Fibroblast of skin of left biceps (primary cell): ENCODE measurements at places on chromosomes 1 and 21.

DNA sequence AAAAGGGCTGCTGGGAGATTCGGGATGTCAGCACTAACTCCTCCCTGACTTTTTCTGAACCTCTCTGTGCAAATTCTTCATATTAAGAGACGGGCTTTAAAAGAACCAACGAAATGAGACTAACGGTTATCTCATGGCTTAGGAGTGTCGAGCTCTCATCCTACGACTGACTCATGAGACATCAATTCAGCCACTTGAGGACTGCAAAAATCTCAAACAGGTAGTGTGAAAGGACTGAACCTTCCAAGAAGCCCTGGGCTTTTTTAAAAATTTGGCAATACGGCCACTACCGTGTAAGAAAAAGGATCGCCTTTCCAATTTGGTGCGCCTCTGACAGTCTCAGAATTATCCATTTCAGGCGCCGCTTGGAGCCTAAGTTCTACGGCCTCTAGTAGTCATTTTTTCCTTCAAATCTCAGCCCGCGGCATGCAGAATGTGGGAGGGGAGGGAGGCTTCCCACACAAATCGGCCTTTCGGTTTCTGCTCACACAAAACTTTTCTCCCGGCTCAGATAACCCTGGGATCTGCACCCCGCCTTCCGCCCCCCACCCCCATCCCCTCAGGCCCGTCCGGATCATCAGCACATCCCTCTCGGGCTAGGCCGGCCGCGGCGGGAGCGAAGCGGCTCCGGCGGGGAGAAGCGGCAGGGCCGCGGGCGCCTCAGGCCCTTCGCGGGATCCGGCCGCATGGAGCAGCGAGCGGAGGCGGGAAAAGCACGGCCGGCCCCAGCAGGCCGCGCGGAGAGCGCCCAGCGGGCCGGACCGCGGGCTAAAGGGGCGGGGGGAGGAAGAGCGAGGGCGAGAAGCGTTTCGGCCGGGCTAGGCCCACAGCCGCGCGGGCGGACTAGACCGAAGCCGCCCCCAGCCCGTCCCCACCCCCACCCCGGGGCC, 618 bp downstream of the HNRNPR start:
- peak; percentile 44 for DNase-seq

GRCh38 chr1:67833602-67833940, 304 bp upstream of the GNG12 start:
- DNase-seq, result peak; percentile 38

DNA sequence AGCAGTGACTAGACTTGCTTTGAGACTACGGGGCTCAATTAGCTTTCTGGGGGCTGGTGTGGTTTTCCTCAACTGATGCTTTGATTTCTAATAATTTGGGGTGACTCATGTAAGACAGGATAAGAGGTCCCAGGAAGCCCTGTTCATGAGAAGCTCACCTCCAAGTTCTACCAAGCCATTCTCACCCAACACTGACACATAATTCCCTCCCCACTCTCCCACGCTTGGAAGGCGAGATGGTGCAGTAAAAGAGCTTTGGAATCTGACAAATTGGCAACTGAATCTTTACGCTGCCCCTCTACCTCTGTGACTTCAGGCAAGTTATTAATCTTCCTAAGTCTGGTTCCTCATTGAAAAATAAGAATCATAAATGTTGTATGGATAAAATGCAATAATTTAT, 299.1 kb upstream of the DUSP10 start:
- no peak for DNase-seq

GRCh38 chr21:38765056-38765455, 40.7 kb upstream of the ETS2 start:
- DNase-seq, result no peak

DNA sequence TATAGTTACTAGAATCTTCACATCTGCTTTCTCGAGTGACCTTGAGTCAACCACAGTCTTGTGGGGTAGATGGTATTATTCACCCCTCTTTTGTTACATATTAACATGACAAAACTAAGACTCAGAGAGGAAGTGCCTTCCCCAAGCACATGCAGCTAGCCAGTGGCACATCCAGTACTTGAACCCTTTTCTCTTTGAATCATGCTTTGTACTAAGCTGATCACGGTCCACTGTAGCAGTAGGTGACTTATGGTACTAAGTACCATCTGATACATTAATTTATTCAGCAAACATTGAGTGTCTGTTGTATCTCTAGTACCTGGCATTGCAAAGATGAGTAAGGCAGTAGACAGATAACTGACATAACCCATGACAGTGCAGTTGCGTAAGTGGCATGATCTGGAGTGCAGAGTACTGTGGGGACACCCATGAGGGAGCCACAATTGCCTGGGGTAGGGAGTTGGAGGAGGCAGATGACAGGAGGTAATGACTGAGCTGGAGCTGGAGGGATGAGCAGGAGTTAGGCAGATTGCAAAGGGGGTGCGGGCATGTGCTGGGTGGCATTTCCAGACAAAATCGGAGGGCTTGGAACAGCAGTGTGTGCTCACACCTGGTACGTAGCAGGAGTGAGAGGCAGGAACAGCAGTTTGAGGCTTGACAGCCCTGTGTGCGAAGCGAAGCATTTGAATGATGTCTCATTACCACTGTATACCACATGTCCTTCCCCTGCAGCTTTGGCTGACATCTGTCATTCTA, 29.8 kb downstream of the UCK2 start:
- no peak for DNase-seq

- no peak for DNase-seq
These were observed 79.5 kb upstream of the DNAJC6 start for GRCh38 chr1:65229754-65230339.

DNA sequence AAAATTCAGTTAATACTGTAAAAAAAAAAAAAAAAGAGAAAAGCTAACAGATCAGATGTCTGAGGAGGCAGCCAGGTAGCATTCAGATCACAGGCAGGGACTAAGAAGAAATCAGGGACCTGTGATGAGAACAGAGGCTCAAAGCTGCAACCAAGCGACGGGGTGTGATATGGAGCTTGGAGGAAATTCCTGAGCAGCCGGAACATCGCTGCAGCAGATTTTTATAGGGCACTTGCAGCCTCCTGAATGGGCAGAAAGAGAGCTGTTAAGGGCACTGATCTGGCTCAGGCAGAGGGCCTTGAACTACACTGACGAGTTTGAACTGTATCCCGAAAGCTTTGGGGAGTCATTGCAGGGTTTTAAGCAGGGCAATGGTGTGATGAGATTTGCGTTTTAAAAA, 315.4 kb downstream of the ADGRL2 start:
- no peak for DNase-seq

GRCh38 chr1:214208460-214208859, 72.5 kb upstream of the SMYD2 start:
- DNase-seq, result no peak

DNA sequence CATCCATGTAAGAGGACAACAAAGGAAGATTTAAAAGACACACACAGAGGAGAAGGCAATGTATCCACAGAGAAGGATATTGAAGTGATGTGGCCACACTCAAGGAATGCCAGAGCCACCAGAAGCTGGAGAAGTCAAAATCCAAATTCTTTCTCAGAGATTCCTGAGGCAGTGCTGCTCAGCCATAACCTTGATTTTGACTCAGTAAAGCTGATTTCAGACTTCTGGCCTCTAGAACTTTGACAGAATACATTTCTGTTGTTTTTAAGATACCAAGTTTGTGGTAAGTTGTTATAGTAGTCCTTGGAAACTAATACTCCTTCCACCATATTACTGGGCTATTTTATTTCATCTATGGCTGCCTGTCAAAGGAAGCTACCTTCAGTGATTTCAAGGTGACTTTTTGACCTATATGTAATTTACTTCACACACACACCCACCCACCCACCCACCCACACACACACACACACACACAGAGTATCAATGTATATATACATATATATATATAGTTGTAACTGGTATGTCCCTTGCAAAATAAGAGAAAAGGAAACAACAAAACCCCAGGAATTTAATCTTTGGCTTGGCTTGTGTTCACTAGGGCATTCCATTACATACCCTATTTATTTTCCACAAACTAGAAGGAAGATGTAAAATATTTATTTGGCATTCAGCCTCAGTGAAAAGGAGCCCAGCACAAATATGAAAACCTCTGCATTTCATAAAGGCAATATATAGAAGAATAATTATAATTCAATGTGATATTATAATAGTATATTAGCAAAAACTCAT, 142.1 kb upstream of the PTGFR start:
- no peak for DNase-seq

GRCh38 chr1:93419344-93419743, 28.6 kb upstream of the FNBP1L start:
- no peak for DNase-seq

DNA sequence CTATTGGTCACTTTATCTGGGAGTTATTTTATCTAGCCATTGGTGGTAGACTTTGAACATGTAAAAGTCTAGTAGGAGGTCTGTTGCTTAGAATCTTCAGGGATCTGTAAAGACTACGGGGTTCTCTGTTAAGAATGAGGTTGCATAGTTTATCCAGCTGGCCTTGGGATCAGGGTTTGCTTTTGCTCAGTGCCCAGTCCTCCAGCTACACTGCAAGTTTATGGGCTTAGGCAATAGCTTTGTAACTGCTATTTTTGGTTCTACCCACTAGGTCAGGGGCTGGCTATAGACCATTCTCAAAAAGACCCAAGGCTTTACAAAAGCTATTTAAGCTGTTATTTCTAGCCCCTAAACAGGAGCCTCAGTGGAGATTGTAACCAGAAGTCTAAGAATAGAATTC, 9.8 kb downstream of the SH3GLB1 start:
- no peak for DNase-seq

DNA sequence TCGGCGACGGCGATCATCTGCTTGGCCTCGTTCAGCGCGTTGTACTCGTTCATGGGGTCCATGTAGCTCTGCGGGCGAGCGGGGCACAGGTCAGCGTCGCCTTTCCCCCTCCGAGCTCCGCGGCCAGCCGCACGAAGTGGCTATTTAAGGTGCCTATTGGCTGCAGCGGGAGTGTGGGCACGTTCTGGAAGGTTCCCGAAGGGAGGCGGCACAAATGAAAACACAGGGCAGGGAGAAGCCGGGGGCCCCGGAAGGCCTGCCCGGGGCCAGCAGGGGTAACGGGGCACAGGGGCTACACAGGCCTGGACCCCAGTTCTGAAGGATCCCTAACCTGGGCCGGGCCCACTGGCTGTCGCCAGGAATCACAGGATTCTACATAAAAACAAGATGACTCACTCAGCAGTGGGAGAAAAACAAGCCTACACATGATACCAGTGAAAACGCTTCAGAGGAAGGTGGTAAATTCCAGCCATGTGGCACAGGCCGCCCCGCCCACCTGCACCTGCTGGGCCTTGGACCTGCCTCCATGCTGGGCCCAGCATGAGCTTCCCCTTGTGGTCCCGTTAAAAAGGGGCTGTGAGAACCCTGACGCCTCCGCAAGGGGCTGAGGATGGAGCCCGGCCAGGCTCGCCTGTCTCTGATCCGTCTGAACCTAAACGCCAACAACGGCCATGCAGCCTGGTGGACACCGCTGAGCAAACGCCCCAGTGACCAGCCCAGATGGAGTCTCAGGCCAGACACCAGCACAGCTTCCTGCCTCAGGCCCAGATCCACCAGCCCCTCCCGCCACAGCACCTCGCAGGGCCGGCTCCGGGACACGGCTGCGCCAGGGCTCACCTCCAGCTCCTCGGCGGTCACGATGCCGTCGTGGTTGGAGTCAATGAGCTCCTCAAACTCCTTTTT, 3.9 kb upstream of the TNFRSF4 start:
- DNase-seq, result no peak

GRCh38 chr1:224219612-224220059, 36.6 kb downstream of the DEGS1 start:
- no peak for DNase-seq

- DNase-seq, result peak; percentile 13
These were observed 23.5 kb downstream of the ASB17 start for GRCh38 chr1:75908717-75909152.

DNA sequence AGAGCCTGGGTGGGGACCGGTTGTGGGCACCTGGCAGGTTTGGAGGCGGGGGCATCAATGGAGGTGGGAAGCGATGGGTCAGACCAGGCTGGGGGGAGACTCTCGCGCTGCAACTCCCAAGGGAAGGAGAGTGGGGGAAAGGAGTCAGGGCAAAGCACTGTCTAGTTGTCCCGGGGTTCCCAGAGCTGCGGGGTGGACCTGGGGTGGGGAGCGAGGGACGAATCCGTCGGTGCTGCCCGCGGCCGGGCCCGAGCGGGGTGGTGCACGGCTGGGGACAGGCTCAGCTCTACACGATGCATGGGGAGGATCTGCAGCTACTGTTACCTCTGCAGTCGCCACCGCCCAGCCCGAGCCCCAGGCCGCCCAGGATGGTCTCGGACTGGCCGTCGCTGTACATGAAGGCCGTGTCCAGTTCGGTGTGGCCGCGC, 427 bp downstream of the AKR7A2 start:
- no peak for DNase-seq

- DNase-seq, result no peak
These were observed at the start of gene ALX3 for GRCh38 chr1:110070671-110071242. TSS of gene ALX3 (minus strand) at chr1:110070672. CDS start at chr1:110070612, 60 bp downstream.

GRCh38 chr1:230352537-230352936, 73.6 kb downstream of the PGBD5 start:
- DNase-seq, result no peak

GRCh38 chr1:84825161-84825560, 67.8 kb downstream of the LPAR3 start:
- DNase-seq, result no peak

- DNase-seq, result no peak
These were observed 119.6 kb downstream of the NR5A2 start for GRCh38 chr1:200147094-200147493.
